ENCODE measurements at places on chromosomes 2 and 18. TPM values are rescaled to one million over a fixed set of nuclear protein-coding genes. Genes with fewer than 3 reads are reported as not detected.

The B3GNT7 gene
- 1.9 TPM for polyA plus RNA-seq

The CHRND gene
- polyA plus RNA-seq: not detected

The DPYSL5 gene
- polyA plus RNA-seq: not detected

The FLACC1 gene
- polyA plus RNA-seq: 0.27 TPM

The UGT1A5 gene
- 0.01 TPM for polyA plus RNA-seq

The PARD6G gene
- polyA plus RNA-seq: 10.9 TPM

The SLC35F6 gene
- 18.3 TPM for polyA plus RNA-seq

The LBX2 gene
- polyA plus RNA-seq: 0.18 TPM

The PAX8 gene
- polyA plus RNA-seq: 0.28 TPM

The RIT2 gene
- polyA plus RNA-seq: not detected

The DNAJC5G gene
- polyA plus RNA-seq: 0.14 TPM

The ALPP gene
- polyA plus RNA-seq: not detected

The DPY30 gene
- polyA plus RNA-seq: 77.2 TPM

The CFC1 gene
- polyA plus RNA-seq: not detected

The NDUFS1 gene
- polyA plus RNA-seq: 20.7 TPM

The PPP1R7 gene
- 78.2 TPM for polyA plus RNA-seq

The ATP8B1 gene
- polyA plus RNA-seq: 12.9 TPM

The SERPINB13 gene
- 228 TPM for polyA plus RNA-seq

The FAM161A gene
- polyA plus RNA-seq: 1.1 TPM

The ARHGAP15 gene
- polyA plus RNA-seq: 0.69 TPM

The CLEC4F gene
- 0.51 TPM for polyA plus RNA-seq

The UGT1A8 gene
- 0.39 TPM for polyA plus RNA-seq

The KYNU gene
- polyA plus RNA-seq: 2.7 TPM

Data from esophagus (tissue), 2 donors.